T47D (cell line): ENCODE measurements at places on chromosomes 5 and 9.

GRCh38 chr9:90858457-90858901, 56.9 kb downstream of the SYK start:
- no peak for DNase-seq

- DNase-seq = no peak
Measured at GRCh38 chr9:77316058-77316457, 138.7 kb downstream of the VPS13A start.

DNA sequence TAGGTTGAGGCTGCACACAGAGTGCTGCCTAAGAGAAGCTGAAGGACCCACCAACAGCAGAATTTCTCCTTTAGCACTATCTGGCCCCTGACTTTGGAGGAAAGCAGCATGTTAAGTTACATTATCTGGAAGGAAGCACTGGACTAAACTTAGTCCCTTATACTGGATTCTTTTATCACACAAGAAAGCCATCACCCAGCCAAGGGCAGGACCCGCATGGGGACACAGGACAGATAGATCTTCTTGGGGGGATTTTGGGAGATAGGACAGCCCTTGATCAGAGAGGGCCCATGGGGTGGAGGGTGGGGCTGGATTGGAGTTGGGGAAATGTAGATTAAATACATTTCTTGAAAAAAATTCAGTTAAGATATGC, 14.4 kb downstream of the ANKRD33B start:
- no peak for DNase-seq

DNA sequence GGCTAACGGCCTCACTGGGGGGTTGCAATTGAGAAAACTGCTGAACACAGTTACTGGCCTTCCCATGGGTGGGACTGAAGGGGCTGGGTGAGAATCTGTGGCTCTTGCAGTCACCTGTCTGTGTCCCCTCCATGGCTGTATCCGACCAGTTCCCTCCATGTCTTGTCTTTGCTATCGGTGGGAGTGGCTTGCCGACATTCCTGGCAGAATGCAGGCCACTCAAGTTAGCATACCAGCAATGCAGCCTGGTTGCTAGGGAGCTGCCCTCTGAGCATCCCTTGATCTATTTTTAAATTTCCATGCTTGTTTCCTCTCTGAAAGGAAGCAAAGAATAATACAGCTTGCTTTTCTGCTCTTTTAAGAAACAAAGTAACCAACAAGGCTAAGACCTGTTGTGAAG, 1509.7 kb upstream of the WWC1 start:
- no peak for DNase-seq

DNA sequence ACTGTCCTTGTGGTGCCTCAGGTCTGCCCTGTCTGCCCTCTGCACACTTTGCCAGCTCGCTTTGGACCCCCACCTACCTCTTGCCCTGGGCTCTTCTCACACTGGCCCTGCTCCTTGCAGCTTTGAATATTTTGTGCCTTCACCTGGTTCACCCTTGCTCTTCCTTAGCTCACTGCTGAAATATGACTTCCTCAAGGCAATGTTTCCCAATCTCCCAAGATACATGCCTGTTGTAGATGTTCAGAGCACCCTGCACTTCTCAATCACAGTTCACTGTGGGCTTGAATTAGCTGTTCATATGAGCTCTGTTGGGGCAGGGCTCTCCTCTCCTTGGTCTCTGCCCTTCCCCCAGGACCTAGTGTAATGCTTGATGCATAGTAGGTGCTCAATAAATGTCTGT, 8.0 kb downstream of the AFAP1L1 start:
- DNase-seq = no peak

DNA sequence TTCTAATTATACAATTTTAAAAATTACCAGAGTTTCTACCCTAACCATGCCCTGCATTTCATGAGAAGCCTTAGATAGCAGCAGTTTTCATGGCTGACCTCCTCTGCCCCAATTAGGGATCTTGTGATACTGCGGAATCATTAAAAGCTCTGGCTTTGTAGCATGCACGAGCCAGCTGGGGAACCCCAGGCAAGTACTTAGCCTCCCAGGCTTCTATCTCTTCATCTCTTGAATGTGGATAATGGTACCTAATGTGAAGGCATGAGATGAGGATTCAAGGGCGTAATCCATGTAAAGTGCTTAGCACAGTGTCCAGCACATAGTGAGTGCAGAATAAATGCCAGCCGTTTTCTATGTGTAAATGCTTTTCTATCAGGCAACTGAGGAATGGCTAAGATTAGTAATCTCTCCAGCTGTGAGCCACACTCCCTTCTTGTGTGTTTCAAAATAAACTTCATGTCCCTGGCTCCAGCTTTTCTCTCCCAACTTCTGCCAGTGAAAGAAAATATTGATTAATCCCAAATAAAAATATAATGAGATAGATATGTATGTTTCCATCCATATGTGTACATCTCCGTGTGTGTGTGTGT, 88.4 kb downstream of the APBA1 start:
- no peak for DNase-seq
